Activated T-cell treated with anti-CD3 and anti-CD28 coated beads, Interleukin-2, amount 50 U/mL, for 24 hours (primary cell): ENCODE measurements at places on chromosomes 1 and 21.

DNA sequence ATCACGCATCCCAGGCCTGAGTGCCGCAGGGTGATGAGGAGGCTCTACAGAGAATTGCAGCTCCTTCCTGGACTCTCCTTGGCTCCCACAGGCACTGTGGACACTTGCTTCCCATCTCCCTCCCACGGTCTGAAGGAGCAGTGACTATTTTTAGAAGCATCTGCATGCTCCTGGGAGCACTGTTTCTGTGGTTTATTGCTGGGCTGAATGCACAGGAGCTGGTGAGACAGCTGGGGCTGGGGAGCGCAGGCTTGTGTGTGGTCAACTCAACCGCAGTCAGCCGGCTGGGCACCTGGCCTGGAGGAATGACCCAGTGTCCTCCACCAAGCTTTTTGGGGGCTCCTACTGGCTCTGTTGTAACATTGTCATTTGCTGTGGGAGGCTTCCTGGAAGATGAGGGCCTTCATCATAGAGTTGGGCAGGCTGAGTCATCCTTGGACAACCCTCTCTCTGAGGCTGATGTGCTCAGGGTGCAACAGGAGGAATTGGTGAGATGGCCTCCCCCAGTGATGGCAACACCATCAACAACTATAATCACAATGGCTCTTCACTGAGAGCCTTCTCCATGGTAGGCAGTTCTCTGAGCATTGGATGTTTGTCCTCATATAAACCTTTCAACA, 1.7 kb downstream of the NFASC start:
- DNase-seq = no peak

DNA sequence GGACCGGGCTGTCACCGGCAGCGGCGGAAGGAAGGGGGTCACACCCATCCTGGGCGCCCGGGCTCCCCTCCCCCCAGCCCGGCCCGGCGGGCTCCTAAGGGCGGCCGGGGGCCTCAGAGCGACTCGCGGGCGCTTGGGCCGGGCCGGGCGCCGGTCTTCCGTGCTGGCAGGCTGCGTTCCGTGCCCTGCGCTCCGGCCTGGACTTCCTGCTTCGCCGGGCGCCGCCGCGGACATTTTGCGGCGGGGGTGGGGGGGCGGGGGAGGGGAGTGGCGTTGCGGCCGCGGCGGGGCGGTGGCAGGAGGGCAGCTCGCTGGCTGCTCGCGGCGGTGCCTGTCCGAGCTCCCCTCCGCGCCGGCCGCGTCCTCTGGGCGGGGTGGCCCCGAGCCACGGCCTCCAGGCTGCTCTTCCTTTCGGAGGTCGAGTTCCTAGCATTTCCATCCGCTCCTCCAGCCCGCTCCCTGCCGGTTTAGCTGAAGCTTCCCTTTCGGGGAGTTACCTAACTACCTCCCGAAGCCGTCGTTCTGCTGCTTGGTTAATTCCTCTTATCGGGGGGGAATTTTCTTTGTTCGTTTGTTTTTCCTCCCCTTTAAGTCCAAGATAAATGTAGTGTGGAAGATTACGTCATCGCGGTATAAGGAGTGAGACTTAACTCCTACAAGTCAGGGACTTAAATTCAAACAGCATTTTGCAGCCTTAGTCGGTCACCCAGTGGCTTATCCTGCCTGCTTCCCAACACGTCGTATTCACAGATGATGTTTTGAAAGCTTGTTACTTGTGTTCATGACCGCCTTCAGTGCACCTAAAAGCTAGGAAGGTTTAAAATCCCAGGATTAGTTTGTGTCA, 730 bp downstream of the CDC42 start:
- peak; percentile 73 for DNase-seq

- DNase-seq = peak; percentile 53
Observed at GRCh38 chr1:44664730-44665370, 9.4 kb downstream of the TMEM53 start.

- DNase-seq = no peak
Observed at GRCh38 chr1:51652599-51652998, 35.7 kb downstream of the OSBPL9 start.

DNA sequence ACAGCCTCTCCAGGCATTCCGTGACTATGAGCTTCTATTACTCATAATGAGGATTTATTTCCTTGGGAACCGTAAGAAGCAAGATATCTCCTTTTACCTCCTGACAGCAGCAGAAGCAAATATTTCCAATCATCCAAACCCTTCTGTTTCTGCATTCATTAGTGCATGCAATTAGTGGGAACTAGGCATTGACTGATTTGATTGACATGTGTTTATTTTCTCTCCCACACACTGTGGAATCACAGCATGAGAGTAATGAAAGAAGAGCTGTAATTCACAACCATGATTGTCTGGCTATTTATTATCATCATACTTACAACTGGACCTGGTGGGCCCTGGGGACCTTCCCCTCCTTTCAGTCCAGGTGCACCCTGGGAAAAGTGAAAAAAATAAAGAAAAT, 146.8 kb downstream of the COL11A1 start:
- no peak for DNase-seq

GRCh38 chr1:244052016-244052727, 1.1 kb downstream of the ZBTB18 start:
- DNase-seq = no peak

DNA sequence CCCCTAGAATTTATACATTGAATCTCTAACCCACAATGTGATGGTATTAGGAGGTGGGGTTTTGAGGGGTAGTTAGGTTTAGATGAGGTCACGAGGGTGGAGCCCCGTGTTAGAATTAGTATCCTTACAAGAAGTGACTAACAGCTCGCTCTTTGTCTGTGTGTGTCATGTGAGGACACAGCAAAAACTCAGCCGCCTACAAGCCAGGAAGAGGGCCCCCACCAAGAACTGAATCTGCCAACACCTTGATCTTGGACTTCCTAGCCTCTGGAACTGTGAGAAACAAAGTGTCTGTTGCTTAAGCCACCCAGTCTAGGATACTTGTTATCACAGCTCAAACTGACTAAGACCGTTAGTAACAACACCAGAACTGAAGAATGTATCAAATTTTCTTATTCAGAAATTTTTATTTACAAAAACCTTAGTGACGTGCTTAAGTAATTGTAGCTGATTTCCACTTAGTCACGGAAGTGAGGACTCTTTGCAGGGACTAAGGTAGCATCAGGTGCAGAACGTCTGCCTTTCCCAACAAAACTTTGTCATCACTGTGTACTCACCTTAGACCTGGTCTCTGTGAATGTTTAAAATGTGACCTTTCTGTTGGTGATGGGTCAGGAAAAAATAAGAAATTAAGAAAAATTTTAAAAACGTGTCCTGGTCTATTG, 24.5 kb upstream of the LRRC8C start:
- peak; percentile 63 for DNase-seq

DNA sequence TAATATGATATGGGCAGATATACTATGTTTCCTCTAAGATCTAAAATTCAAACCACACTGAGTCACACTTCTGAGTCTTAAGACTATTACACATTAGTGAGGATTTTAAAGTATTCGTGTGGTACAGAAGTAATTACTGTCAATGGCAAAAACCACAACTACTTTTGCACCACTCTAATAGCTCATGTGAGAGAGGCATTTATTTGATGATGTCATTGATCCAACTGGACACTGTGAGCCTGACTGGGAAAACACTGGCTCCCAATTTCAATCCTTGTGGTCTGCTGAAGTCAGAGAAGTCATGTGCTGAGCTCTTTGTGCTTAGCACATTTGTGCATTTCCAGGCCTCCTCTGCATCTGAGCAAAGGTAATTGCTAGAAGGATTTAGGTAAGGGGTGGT, 377.8 kb downstream of the USH2A start:
- DNase-seq = no peak

DNA sequence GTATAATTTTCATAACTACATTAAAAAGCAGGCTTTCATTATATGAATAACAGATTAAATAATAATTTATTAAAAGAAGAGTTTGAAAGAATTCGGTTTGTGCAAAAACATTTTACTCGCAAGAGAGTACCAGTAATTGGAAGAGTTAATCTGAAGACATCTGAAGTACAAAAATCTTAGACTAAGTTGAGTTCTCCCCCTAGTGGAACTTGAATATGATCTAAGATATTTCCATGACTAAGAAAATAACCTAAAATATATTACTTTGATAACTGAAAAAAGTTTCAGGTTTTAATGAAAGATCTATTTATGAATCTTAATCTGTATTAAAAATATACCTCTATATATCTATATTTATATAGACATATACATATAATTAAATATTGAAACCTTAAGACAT, 112.5 kb upstream of the GFI1 start:
- no peak for DNase-seq

DNA sequence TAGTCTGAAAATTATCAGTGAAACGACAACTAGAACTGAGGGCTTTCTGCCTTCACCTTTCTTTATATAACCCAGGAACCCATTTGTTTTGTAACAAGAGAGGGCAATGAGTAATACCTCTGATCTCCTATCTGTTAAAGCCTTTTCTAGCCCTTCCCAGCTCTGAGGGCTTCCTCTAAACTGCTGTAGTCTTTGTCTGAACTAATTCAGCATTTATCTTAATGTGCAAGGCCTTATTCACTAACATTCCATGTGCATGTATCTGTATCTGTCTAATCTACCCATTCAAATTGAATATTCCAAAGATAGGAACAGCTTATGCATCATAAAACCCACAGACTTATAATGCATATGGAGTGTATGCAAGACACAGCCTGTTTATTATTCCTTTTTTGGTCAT, 167.1 kb downstream of the LYPLAL1 start:
- DNase-seq = no peak

DNA sequence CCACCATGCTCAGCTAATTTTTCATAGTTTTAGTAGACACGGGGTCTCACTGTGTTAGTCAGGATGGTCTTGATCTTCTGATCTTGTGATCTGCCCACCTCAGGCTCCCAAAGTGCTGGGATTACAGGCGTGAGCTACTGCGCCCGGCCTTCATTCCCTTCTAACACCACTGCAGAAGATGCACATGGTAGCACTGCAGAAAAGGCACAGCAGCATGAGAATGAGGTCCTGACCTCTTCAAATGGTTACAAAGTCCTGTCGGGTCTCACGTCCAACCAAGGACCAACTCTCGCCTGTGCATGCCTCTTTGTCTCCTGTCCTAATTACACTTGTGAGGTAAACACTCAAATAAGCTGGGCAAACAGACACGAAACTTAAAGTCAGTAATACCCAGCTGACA, 83.0 kb upstream of the GCLM start:
- no peak for DNase-seq

- DNase-seq = peak; percentile 49
Observed at GRCh38 chr21:33028773-33029384, 3.1 kb downstream of the OLIG2 start.

- no peak for DNase-seq
Observed at GRCh38 chr21:19844334-19844733, 1153.9 kb upstream of the NCAM2 start.

- DNase-seq = no peak
Observed at GRCh38 chr1:36269408-36269838, 36.7 kb upstream of the SH3D21 start.

GRCh38 chr1:4696161-4696745, 41.8 kb downstream of the AJAP1 start:
- no peak for DNase-seq

DNA sequence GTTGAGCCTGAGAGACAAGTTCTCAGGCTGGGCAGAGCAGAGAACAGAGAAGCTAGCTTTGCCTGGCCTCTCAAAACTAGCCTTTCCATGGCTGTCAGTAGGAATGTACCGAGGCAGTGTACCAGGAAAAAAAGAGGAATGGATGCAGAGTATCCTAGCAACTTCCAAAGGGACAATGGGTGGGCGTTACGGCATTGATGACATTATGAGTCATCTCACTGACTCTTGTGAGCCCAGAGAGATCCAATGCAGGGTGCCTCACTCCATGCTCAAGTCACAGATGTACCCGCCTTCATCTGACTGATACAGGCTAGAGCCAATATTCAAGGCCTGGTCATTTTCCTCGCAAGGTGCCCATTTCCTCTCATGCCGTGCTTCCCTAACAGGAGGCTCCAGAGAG, 51.4 kb upstream of the C8B start:
- DNase-seq = no peak

- DNase-seq = no peak
Observed at GRCh38 chr1:186129758-186130157, 245.3 kb downstream of the TPR start.

- no peak for DNase-seq
Observed at GRCh38 chr1:155942578-155943141, 1.2 kb downstream of the RXFP4 start.

- no peak for DNase-seq
Observed at GRCh38 chr1:56866656-56867055, 12.1 kb downstream of the C8A start.

DNA sequence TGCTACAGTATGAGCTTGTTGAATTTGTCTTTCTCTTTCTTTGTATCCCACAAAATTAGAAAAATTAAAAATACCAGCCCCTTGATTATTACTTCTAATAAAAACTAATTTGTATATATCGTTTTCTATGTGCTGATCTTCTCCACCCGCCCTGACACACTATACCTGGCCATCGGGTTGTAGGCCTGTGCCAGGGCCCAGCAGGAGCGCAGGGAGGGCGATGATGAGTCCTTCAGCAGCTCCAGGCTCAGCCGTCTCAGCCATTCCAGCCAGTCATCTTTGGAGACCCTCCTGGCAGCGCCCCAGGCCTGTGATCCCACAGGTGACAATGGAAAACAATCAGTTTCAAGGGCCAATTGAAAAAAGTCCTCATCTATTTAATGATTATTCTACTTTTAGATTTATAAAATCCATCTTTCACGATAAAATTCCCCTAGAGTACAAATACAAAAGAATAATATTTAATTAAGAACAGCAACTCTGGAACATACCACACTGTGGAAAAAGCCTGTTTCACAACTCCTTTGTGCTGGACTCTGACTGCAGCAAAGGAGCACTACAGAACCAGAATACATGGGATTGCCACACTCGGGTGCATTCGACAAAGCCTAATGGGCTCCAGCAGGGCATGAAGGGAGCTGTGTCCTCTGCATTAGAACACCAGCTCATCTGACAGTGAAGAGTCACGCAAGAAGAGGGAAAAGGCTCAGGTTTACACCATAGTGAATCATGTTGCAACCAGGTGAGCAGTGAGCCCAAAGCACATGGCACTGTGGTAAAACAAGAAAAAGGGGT, 15.4 kb downstream of the ANGPTL7 start:
- no peak for DNase-seq

DNA sequence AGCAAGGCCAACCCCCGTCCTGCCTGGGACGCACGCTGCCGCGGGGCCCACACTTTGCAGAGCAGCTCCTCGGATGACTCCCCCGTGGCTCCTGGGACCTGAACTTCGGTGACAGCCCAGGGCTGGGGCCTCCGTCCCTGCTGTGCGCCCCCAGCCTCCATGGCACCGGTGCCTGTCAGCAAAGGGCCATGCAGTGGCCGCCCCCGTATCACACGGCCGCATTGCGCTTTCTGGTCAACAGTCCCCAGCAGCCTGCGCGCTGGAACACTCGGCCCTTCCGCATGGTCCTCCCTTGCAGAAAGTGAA, 18.0 kb downstream of the NADK start:
- no peak for DNase-seq

GRCh38 chr1:10785728-10786638, 10.5 kb downstream of the CASZ1 start:
- DNase-seq = no peak

- DNase-seq = no peak
Observed at GRCh38 chr1:205172729-205173366, 38.7 kb downstream of the DSTYK start.

DNA sequence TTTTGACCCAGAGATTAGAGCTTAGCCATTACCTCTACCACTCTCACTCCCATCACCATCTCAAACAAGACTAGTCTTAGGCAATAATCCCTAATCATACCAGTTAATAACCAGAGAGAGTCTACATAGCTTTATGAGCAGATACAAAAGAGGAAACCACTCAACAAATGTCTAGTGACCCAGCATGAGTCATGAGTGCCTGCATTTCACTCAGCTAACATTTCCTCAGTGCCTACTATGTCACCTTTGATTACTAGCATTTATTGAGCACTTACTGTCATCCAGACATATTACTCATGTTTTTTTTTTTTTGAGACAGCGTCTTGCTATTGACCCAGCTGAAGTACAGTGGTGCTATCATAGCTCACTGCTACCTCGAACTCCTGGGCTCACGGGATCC, 35.9 kb upstream of the GALNT2 start:
- no peak for DNase-seq
